ENCODE measurements at places on chromosomes 5 and 9.

GRCh38 chr9:117782931-117783788, 79.0 kb downstream of the TLR4 start:
- DNase-seq: peak; percentile 80

GRCh38 chr5:137706841-137707240, 29.0 kb downstream of the KLHL3 start:
- no peak for DNase-seq

DNA sequence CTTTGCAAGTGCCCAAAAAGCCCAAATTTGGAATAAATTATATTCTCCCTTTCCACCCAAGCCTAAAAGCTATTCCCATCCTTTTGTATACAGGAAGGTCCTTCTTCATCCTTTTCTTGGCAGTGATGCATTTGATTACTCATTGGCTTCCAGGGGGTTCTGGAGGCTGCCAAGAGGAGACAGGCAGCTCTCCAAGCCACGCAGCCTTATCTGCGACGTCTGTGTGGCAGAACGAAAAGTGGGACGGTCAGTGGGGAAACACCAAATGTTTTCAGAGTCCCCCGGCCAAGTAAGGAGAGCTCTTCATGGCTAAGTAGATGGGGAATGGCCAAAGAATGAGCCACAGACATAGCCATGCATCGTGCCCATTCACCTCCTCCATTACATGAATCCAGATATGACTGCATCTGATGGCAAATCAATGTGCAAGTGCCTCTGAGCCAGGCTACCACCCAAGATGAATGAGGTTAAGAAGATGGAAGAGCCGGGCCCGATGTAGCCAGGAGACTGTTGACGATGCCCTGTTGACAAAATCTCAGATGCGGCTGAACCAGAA, 12.1 kb downstream of the ADAM19 start:
- DNase-seq: no peak

GRCh38 chr9:14271093-14271673, 42.8 kb downstream of the NFIB start:
- DNase-seq: no peak
